H9 (cell line): ENCODE measurements at places on chromosomes 7 and 10.

- peak overlapping the region; percentile 84 for H3K4me3 ChIP-seq
- H3K4me1 ChIP-seq = 0 out of 2 replicates have a peak, but pooled peaks cover 2% of the 10 kb centered on the region
- no peaks in the 10 kb centered on the region for H3K27me3 ChIP-seq
- H3K36me3 ChIP-seq = no peaks in the 10 kb centered on the region; the same call in 2 of the 3 replicates
- no peak for DNase-seq
- no peak overlapping the region for H3K27ac ChIP-seq
Observed at GRCh38 chr10:92574548-92575261, 812 bp upstream of the IDE start.

GRCh38 chr10:117014835-117015234, 9.8 kb upstream of the SHTN1 start:
- H3K27me3 ChIP-seq = no peaks in the 10 kb centered on the region
- no peak overlapping the region for H3K4me3 ChIP-seq
- no peaks in the 10 kb centered on the region for H3K4me1 ChIP-seq
- no peak for DNase-seq
- H3K36me3 ChIP-seq = no peaks in the 10 kb centered on the region

GRCh38 chr10:31927884-31928548, 615 bp downstream of the ARHGAP12 start:
- no peaks in the 10 kb centered on the region for H3K27me3 ChIP-seq
- peak; percentile 75 for DNase-seq
- H3K36me3 ChIP-seq = peaks cover 13% of the 10 kb centered on the region
- H3K27ac ChIP-seq = no peak overlapping the region
- H3K4me1 ChIP-seq = 0 out of 2 replicates have a peak, but pooled peaks cover 3% of the 10 kb centered on the region

DNA sequence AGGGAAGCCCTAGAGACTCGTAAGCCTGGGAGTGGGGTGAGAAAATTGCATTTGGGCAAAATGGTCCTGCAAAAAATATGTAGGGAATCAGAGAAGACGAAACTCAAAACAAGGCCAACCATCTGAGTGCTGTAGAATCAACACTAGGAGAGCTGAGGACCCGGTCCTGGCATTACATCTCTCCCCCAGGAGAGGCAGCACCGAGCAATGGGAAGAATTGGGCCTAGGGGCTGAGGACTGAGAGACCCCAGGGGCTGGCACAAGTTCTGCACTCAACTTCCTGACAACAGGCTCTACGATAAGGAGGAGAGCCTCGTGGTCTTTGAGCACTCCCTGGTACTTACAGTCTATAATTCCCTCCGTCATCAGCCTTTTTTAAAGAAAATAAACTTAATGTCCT, 47.6 kb downstream of the BPGM start:
- no peak overlapping the region for H3K4me3 ChIP-seq
- no peaks in the 10 kb centered on the region for H3K27me3 ChIP-seq
- no peaks in the 10 kb centered on the region for H3K36me3 ChIP-seq
- DNase-seq = peak; percentile 75
- no peaks in the 10 kb centered on the region for H3K4me1 ChIP-seq

DNA sequence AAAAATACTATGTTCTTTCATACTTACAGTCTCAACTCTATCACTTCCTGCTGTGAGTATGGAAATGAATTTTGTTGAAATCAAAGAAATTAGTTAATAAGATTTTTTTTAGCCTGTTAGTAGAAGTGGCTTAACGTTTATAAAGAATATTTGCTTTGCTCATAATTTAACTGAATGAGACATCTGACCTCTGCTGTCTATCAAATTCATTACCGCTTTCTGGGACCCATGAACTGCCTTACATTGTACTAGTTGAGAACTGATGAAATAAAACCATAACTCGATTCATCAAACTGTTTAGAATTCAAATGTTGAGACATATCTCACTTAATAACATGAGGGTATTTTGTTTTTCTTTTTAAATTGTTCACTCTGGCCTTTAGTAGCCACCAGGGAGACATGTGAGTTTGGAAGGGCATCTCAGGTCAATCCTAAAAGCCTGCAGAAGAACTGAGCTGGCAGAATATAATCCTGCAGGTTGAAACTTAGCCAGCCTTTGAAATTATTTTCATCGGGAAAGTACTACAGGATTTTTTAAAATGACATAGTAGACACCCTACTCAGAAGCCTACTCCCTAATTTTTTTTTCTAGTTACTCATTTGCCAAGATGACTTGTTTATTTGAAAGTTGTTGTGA, 78.7 kb downstream of the KIAA1217 start:
- no peak for DNase-seq
- H3K4me3 ChIP-seq = no peak overlapping the region
- H3K4me1 ChIP-seq = no peaks in the 10 kb centered on the region; the same call in 1 of the 2 replicates
- no peaks in the 10 kb centered on the region for H3K27me3 ChIP-seq
- no peak overlapping the region for H3K27ac ChIP-seq

GRCh38 chr7:41107330-41107937, 595.5 kb downstream of the INHBA start:
- no peak overlapping the region for H3K27ac ChIP-seq
- no peak overlapping the region for H3K4me3 ChIP-seq
- no peak for DNase-seq
- no peaks in the 10 kb centered on the region for H3K4me1 ChIP-seq

- no peak overlapping the region for H3K27ac ChIP-seq
- H3K36me3 ChIP-seq = no peaks in the 10 kb centered on the region
- no peak for DNase-seq
- no peaks in the 10 kb centered on the region for H3K4me1 ChIP-seq
- H3K4me3 ChIP-seq = no peak overlapping the region
Observed at GRCh38 chr7:98116656-98117461, 10.2 kb downstream of the LMTK2 start.

GRCh38 chr7:120185940-120186682, 86.9 kb upstream of the KCND2 start:
- H3K4me3 ChIP-seq = no peak overlapping the region
- H3K36me3 ChIP-seq = no peaks in the 10 kb centered on the region
- no peak overlapping the region for H3K27ac ChIP-seq
- no peak for DNase-seq
- H3K4me1 ChIP-seq = peaks cover 3% of the 10 kb centered on the region; the same call in 1 of the 2 replicates

DNA sequence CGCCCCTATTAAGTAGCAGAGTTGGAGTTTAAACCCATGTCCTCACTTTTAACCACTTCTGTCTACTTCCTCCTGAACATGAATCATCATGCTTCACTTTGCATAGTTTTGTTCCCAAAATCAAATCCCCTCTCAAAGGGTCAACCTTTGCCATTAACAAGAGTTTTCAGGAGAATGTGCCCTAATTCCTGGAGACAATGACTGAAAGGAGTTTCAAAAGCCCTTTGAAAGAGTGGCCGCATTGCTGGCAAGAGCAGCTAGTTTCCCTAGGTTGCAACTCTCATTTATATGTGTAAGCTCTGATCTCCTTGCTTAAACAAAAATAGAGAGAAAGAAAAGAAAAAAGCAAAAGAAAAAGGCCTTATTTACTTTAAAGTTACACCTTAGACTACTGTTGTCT, 9.2 kb downstream of the LGI1 start:
- H3K27me3 ChIP-seq = no peaks in the 10 kb centered on the region; the same call in 1 of the 2 replicates
- H3K36me3 ChIP-seq = no peaks in the 10 kb centered on the region
- H3K4me3 ChIP-seq = no peak overlapping the region
- no peak overlapping the region for H3K27ac ChIP-seq
